ENCODE measurements at places on chromosomes 5 and 9. TPM values are rescaled to one million over a fixed set of nuclear protein-coding genes. Genes with fewer than 3 reads are reported as not detected.

DNA sequence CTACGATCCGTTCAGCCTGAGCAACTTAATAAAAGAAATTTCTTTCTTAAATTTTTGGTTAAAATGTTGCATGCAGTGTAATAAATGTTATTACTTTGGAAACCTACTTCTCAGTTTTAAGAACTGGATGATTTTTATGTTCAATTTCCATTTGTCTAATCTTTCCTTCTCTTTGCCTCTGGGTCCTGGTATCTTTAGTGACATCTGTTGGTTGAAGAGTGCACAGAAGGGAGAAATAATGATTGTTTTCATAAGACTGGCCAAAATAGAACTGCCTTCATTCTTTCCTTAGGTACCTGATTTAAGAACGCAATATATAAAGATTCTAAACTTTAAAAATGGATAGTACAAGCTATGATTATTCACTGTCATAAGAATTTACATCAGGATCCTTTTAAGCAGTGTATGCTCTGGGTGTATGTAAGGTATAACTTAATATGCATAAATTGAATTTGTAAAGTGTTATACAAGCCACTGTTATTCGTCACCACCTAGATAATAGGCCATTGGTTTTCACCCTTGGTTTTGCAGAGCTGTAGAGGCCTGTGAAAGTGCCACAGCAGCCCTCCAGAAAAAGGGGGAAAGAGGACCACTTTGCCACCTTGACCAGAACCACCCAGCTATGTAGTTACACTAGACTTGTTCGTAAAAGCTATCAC is 82.8 kb upstream of the TLX3 start:
- no peaks in the 10 kb centered on the region for H3K4me1 ChIP-seq
- no peaks in the 10 kb centered on the region for H3K27me3 ChIP-seq
- no peak for DNase-seq
- no peak overlapping the region for H3K4me3 ChIP-seq
- no peak overlapping the region for H3K27ac ChIP-seq

CCL27 gene
- 0.24 TPM for polyA plus RNA-seq

DNA sequence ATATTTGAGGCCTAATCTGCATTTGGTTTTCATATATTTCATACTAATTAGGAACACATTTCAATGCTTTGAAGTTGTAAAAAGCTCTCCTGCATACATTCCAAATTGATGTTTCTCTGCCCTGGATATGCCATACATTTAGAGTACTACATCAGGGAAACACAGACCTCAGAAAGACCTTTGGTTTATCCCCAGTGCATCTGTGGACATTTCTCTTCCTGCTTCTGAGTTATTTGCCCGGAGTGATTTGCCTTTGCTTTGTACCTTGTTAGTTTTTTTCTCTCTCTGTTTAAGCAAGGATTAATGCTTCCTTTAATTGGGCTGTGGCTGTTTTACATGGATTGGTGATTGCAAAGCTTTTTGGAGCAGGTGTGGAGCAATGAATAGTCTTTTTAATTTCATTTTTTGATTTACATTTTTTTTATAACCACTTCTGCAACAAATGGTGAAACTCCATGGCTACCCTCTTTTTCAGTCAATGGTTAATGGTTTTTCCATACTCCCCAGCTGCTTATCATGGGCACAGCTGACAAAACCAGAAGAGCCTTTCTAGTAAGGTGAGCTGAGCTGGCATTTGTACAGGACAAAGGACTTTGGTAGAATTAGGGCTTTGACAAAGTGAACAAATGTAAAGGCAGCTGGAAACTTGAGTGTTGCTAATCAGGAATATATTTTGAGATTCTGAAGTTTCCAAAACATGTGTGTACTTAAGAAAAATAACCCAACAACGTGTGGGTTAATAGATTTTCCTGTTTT is 54.2 kb downstream of the ZSWIM6 start:
- no peak for DNase-seq
- H3K27me3 ChIP-seq: no peaks in the 10 kb centered on the region
- no peak overlapping the region for H3K27ac ChIP-seq
- H3K36me3 ChIP-seq: no peaks in the 10 kb centered on the region

ARHGEF28 gene
- polyA plus RNA-seq: 32.9 TPM

GRCh38 chr5:126987271-126987899 is 43.0 kb downstream of the MARCHF3 start:
- H3K27ac ChIP-seq: no peak overlapping the region
- H3K27me3 ChIP-seq: no peaks in the 10 kb centered on the region
- no peak overlapping the region for H3K4me3 ChIP-seq
- no peaks in the 10 kb centered on the region for H3K36me3 ChIP-seq

GRCh38 chr5:58294598-58295305 is 165.1 kb downstream of the PLK2 start:
- no peak for DNase-seq
- no peak overlapping the region for H3K4me3 ChIP-seq
- no peaks in the 10 kb centered on the region for H3K4me1 ChIP-seq
- no peaks in the 10 kb centered on the region for H3K27me3 ChIP-seq

DNA sequence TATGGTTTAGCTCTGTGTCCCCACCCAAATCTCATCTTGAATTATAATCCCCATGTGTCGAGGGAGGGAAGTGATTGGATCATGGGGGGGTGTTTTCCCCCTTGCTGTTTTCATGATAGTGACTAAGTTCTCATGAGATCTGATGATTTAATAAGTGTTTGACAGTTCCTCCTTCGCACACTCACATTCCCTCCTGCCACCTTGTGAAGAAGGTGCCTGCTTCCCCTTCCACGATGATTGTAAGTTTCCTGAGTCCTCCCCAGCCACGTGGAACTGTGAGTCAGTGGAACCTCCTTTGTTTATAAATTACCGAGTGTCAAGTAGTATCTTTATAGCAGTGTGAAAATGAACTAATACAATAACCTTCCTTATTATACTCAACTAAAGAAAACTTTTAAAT is 24.3 kb upstream of the TEX10 start:
- DNase-seq: no peak
- H3K36me3 ChIP-seq: no peaks in the 10 kb centered on the region
- no peak overlapping the region for H3K4me3 ChIP-seq
- H3K27ac ChIP-seq: no peak overlapping the region
- H3K27me3 ChIP-seq: no peaks in the 10 kb centered on the region
- H3K4me1 ChIP-seq: no peaks in the 10 kb centered on the region

DNA sequence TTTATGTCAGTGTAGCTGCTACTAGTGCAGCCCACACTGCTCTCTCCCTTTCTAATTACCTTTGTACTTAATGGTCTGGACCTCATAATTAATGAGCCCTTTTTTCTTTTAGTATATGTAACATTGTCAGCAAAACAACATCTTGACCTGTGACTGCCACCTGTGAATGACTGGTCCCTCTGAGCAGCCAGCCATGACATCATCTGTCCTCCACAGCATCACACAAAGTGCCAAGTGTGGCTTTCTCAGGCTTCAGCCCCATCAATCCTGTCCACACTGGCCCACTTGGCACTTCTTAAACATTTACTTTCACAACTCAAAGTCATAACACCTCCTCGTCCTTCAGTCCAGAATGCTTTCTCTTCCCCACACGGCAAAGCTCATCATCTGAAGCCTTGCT is 104.7 kb downstream of the GPR21 start:
- no peaks in the 10 kb centered on the region for H3K36me3 ChIP-seq
- H3K4me3 ChIP-seq: no peak overlapping the region
- H3K27me3 ChIP-seq: no peaks in the 10 kb centered on the region
- no peak overlapping the region for H3K27ac ChIP-seq

DNA sequence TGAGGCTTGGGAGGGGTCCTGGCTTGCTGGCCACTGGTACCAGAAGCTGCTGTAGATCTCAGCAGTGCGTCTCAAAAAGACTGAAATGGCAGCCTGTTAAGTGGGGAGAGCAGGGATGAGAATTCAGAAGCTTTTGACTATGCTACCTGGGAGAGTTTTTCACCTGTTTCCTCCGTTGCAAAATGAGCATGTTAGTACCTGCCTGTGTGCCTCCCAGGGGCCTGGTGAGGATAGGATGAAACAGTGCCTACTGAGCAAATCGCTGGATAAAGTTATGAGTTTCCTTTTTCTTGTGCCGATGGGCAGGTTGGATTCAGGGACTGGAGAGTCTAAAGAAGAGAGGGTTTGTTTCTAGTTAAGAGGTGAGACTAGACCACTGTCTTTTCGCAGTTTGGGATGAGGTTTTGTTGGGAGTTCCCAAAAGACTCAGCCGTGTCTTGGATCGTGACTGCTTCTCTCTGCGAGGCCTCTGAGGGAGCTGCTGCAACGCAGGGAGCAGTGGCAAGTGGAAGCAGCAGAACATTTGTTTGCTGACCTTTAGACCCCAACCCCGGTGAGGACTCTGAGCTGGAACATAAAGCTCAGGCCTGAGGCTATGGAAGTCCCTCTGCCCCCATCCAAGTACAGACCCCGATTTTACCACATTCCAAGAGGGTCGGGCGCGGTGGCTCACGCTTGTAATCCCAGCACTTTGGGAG is 1.4 kb downstream of the RALGPS1 start:
- H3K4me1 ChIP-seq: no peaks in the 10 kb centered on the region
- no peak for DNase-seq
- H3K4me3 ChIP-seq: no peak overlapping the region
- no peak overlapping the region for H3K27ac ChIP-seq
- no peaks in the 10 kb centered on the region for H3K27me3 ChIP-seq

FGF18 gene
- polyA plus RNA-seq: 1.5 TPM

GRCh38 chr9:37942621-37943344 is 38.9 kb upstream of the SLC25A51 start:
- no peaks in the 10 kb centered on the region for H3K27me3 ChIP-seq
- no peak for DNase-seq
- no peak overlapping the region for H3K4me3 ChIP-seq
- H3K27ac ChIP-seq: no peak overlapping the region

ZNF883 gene
- polyA plus RNA-seq: 0.51 TPM

DNA sequence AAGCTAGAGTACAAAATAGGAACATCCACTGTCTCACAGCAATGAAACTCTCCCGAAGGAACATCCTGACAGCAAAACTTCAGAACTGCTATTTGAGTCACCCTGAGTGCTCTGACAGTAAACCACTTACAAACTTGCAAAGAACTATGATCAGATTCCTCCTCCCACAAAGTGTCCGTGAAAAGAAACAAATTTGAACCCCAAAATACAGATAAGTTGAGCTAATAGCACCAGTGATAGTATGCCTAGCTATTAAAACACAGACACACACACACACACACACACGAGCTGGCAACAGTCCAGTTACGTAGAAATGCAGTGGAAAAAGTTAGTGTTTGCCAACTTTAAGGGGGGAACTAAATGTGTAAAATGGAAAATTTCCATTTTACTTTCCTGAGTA is 3.1 kb upstream of the GLIS3 start:
- H3K27ac ChIP-seq: no peak overlapping the region
- H3K27me3 ChIP-seq: no peaks in the 10 kb centered on the region
- no peaks in the 10 kb centered on the region for H3K36me3 ChIP-seq
- peaks cover 28% of the 10 kb centered on the region for H3K4me1 ChIP-seq
- no peak for DNase-seq

- H3K27me3 ChIP-seq: no peaks in the 10 kb centered on the region
- H3K4me3 ChIP-seq: no peak overlapping the region
- H3K4me1 ChIP-seq: no peaks in the 10 kb centered on the region
- no peaks in the 10 kb centered on the region for H3K36me3 ChIP-seq
Observed at GRCh38 chr9:80552931-80553330, 981.2 kb downstream of the TLE4 start.

KCNT1 gene
- polyA plus RNA-seq: 0.32 TPM

- peaks cover 75% of the 10 kb centered on the region for H3K4me1 ChIP-seq
- peak overlapping the region; percentile 70 for H3K4me3 ChIP-seq
- peak; percentile 75 for DNase-seq
- H3K36me3 ChIP-seq: no peaks in the 10 kb centered on the region
Observed at GRCh38 chr9:109115931-109116526, 3.7 kb downstream of the TMEM245 start.

OBP2B gene
- polyA plus RNA-seq: not detected
